ENCODE measurements at places on chromosomes 5 and 9.

DNA sequence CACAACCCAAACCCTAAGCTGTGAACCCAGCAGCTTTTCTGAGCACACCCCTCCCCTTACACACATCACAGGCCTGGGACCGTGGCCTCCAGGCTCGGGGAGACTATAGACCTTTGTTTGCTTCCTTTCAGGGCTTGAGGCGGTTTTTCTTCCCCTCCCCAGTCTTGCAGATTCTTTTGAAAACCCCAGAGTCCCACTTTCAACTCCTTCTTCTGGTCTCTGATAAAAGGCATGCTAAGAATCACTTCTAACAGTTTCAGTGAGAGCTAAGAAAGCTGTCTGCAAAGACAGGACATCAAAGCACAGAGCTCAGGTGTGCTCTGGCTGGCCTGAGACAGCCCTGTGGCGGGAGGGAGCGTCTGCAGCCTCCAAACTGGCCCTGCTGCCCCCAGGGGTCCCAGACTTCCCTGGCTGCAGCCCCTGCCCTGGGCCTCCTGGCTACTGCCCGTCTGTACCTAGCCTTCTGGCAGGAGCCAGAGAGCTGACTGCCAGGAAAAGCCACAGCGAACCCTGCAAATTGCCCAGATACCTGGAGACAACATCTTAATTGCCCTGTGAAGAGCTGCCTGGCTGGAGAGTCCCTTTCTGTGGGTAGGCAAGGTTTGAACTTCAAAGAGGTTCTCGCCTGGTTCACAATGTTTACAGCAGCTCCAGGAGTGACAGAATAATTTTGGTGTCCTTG, 138.9 kb downstream of the GADD45G start:
- no peak for DNase-seq

DNA sequence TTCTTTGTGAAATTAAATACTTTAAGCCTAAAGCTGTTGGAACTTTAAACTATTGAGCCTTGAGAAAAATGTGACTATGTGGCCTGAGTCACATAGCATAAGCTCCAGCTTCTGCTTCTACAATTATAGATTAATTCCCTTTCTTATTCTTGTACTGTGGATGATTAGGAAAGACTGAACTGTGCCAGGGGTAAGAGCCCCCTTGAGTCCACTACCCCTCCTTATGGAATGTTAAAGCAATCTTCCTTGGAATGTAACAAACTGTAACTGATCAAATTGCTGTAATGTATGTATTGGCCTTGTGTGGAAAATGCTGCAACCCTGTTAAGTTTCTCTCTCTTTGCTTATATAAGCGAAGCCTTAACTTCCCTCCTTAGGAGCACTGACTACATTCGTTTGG, 273.2 kb downstream of the FAM170A start:
- DNase-seq, result no peak

- DNase-seq, result no peak
Observed at GRCh38 chr9:91177081-91177480, 184.6 kb downstream of the AUH start.

- DNase-seq, result no peak
Observed at GRCh38 chr5:33774341-33774740, 117.4 kb downstream of the ADAMTS12 start.

GRCh38 chr9:105890046-105890822, 195.9 kb downstream of the TMEM38B start:
- no peak for DNase-seq

DNA sequence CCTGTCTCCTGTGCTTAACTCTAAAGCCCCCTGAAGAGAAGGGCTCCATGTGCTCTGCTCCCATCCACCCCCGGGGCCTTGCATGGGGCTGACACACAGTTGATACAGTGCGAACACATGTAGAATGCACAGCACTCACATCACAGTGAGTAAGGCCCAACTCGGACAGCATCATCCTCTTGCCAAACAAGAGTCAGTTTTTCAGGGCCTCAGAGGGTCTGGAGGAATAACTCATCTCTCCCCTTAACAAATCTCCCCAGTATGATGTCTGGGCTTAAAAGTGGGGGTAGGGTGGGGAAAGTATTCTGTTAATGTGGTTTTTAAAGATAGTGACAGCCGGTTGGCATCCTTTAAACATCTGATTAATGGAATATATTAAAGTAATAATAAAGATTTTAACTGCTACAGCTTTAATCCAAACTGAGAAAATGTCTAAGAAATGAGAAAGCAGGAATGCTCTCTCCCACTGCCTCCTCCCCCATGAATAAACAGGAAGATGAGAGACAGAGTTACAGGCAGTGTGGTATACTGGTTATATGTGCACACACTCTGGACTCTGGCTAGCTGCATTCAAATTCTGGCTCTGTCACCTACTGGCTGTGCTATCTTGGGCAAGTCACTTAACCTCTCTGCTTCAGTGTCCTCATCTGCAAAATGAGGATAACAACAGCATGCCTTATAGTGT, 22.5 kb downstream of the APBA1 start:
- no peak for DNase-seq

DNA sequence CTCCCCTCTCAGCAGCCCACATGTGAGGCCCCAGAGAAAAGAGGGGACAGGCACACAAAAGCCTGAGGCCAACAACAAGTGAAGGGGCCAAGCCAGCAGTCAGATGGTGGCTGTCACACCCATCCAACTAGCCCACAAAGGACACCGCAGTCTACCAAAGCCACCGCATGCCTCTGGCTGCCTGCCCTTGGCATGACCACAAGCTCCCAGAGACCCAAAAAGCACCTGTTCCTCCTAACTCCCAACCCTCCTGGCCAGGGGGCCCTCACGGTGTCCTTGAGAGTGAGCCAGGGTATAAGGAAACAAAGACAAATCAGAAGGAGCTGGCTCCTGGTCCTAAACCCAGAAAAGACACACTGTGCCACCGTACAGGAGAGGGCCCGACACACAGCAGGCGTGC, 77.8 kb upstream of the LRRTM2 start:
- no peak for DNase-seq

DNA sequence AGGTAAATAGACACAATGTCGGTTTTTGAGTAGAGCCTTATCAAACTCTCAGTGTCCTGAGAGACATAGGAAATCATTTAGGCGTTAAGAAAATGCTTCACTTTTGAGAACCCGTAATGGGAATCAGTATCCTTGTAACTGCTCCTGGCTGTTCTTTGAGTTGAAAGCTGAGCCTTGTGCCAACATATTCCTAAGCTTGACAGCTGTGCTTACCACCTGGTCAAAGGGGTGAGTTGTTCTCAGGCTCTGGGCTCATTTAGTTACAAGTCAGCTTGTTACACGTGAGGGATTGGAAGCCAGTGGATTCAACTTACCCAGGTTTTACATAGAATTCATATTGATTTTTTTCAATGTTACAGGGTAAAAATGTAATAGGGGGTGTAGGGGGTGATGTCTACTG, 145.9 kb downstream of the GABRB2 start:
- peak; percentile 93 for DNase-seq

DNA sequence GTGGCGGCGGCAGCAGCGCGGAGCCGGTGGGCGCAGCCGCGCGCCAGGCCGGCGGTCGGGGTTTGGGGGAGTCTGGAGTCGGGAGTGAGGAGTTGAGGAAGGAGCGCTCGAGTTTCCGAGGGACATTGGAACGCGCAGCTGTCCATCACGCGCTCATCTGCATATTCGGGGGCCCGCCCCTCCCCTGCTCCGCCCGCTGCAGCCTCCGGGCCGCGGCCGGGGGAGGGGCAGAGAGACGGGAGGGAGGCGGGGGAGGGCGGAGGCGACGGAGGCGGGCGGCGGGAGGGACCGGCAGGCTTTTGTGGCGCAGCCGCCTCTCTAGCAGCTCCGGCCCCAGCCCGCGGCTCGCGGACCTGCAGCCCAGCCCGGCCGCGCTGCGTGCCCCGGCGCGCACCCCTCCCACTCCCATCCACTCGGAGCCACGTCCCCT, at the start of gene IRX2:
Gene IRX2, minus strand, starts transcription at position 86 of the 430 bp plus-strand sequence. CDS start 264 bp downstream, outside the sequence.
- no peak for DNase-seq

DNA sequence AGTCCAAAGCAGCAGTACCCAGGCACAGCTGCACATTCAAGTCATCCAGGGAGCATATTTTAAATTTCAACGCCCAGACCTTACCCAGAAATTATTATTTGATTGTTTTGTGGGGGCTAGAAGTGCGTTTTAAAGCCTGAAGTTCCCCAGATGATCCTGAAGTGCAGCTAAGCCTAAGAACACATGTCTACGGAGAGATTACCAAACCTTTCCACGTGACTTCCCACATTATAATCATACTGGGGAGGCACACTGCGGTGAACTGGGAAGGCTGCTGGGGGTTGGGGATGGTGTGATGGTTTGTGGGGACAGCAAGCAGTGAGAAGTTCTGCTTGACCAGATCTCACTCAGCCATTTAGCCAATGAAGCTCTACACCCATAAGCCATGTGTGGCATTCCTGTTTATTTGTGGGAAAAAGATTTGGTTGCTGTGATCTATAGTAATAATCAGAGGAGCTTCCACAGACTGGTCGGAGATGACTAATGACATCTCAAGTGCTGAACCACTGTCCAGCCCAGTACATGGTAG, 93.4 kb upstream of the CDH6 start:
- no peak for DNase-seq

DNA sequence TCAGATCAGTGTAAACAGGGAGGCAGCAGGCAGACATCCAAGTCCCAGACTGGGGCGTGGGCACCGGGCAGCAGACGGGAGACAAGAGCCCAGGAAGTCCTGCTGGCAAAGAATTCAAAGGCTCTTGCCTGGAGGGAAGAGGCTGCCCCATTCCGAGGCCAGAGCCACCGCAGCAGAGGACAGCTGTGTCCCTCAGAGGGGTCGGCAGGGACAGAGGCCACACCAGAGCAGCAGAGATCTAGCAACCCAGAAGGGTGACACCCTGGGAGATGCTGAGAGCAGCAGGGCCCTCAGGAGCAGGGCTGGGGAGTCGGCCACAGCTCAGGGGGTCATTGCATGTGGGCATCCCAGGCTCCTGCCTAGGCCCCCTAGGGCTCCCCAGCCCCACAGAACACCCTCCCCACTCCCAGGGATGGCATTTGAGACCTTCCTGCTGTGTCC, 29.1 kb downstream of the ADAMTS2 start:
- DNase-seq, result no peak

GRCh38 chr5:137142764-137143605, 356.1 kb downstream of the SPOCK1 start:
- no peak for DNase-seq

GRCh38 chr5:176776141-176776865, 34.1 kb upstream of the UNC5A start:
- no peak for DNase-seq

DNA sequence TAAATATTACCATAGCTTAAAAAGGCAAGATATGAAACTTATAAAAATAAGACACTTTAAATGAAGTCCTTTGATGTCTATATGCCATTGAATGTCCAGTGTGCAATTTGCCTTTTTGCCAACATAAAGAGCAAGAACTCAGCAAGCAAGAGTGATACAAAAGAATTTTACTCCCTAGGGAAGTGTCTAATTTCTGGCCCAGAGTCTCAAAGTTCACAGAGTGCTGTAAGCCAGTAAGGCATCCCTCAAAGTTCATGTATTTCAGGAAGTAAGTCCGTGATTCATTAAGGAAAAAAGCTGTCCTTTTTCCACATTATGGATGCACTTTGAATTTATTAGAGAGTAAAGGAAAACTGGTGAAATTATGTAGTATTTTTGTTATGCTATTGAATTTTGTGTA, 185.2 kb downstream of the CCDC171 start:
- DNase-seq, result peak; percentile 1

- DNase-seq, result no peak
Observed at GRCh38 chr5:81817980-81818379, 67.1 kb upstream of the SSBP2 start.

DNA sequence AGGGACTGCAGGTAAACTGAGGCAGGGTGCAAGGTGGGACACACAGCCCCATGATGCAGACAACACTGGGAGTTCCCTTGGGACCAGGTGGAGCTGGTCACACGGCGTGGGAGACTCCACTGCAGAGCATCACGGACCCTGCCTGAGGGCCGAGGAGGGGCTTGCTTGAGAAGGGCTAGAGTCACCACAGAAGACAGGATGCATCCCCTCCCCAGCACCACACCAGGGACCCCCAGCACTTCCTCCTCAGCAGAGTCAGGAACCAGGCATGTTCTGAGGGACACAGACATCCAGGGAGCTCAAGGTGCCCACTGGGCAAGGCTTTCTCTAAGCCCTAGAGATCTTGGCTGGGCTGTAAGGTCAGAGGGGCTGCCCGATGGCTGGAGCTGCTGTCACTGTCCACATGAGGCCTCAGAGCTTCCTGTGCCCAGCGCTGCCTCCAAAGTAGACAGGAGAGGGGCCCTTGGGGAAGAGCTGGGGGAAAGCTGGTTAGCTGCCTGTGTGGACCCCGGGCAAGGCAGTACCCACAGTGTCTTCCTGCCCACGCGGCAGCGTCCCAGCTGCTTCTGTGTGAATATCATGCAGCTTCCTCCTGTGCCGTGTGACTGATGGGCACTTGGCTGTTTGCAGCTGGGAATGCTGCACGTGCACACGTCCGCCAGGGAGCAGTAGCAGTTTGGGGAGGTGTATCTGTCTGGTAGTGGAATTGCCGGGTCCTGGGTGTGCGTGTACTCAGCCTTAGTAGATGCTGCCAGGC, 176.6 kb downstream of the CACNA1B start:
- no peak for DNase-seq

GRCh38 chr5:67941614-67942401, 273.7 kb upstream of the PIK3R1 start:
- no peak for DNase-seq

DNA sequence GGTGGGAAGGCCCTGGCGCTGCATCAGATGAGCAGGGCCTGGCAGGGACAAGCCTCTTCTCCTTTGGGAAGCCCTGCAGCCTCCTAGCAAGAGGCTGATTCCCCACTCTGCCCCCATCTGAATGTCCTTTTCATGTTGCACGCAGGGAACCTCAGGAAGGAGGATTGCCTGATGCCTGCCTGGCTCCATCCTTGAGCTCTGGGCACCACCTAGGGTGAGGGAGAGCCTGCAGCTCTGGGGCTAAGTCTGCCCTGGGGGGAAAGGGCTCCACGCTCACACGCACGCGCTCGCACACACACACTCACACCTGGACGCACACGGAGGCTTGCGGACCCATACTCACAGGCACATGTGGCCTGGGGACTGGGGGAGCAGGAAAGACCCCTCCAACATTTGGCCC, 86.6 kb downstream of the LMX1B start:
- no peak for DNase-seq

- no peak for DNase-seq
Observed at GRCh38 chr5:103849934-103850333, 287.3 kb upstream of the NUDT12 start.

DNA sequence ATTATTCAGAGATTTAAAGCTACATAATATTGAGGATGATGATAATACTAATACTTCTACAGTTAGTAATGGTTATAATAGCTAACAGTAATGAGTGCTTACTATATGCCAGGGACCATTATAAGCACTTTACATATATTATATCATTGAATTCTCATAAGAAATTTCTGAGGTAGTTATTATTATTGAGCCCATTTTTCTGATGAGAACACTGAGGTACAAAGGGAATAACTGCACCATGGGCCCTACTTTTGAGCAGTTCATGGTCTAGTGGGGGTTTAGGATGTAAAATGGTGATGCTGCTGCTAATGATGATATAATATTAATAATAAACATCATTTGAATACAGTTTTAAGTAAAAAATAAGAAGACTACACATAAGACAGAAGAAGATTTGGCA, 64.2 kb upstream of the SPDL1 start:
- no peak for DNase-seq

DNA sequence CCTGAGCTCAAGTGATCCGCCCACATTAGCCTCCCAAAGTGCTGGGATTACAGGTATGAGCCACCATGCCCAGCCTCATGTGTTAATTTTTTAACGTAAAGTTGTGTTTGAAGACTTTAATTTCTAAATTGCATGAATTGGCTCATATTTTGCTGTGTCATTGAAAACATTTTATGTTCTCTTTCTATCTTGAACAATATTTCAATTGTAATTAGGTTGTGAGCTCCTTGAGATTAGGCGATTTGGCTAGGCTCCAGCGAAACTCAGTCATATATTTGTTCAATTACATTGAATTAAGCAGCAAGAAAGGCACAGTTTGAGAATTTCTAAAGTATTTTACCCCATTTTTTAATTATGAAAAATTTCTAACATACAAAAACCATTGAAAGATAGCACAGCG, 34.0 kb downstream of the GAPVD1 start:
- no peak for DNase-seq

Data from DMS 273 treated with DMSO at 0.1 percent for 48 hours (cell line).